ENCODE measurements at places on chromosomes 7 and 10.

GRCh38 chr10:133180965-133181639 is 21.1 kb downstream of the KNDC1 start:
- DNase-seq: no peak

- no peak for DNase-seq
Observed at GRCh38 chr7:69864274-69864673, 266.0 kb downstream of the AUTS2 start.

DNA sequence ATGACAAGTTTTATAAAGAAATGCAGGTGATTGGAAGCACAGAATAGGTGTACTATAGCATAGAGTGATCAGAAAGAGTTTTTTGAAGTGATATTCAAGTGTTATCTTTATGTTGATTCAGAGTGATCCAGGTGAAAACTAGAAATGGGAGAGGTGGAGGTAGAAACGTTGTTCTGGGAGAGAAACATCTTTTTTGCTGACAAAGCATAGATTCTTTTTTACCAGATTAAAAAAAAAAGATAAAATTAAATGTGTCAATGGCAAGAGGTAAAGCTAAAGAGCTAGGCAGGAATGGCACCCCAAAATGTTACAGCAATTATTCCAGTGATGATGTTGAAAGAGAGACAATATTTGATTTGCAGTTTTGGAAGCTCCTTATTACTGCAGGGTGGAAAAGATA is 12.6 kb upstream of the VSTM2A start:
- no peak for DNase-seq

DNA sequence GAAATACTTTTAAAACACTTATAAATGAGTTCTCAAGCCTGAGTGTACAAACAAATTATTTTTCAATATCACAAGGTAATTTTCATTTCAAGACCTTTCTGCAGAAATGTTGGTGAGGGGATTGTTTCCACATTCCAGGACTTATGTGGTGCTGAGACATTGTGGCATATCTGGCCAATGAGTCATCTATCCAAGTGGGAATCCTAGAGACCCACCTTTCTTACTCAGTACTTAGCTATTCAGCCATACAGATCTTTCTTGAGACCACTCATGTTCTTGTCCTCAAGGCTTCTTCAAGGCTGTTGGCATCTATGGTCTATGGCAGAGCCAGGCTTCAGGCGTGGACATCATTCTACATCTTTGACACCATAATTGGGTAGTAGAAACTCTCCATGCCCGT is 225.4 kb downstream of the DKK1 start:
- DNase-seq: no peak

DNA sequence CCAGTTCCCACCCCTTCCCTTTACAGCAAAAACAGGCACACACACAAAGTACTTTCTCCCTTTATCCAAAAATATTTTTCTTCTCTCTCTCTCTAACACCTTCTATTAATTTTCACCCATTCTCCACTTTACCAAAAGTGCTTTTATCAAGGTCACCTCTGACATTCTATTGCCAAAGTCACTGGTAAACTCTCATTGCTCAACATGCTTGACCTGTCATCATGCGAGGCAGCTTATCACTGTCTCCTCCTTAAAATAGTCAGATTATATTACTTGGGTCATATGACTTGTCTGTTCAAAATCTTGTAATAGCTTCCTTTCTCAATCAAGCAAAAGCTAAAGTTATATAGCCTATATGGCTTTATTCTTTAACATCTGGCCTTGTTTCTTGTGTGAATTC is 28.6 kb downstream of the MACC1 start:
- DNase-seq: no peak
